ENCODE measurements at places on chromosomes 2 and 18.

GRCh38 chr18:49580279-49580678, 18.4 kb downstream of the LIPG start:
- DNase-seq, result no peak

GRCh38 chr2:213229814-213230213, 54.5 kb upstream of the SPAG16 start:
- DNase-seq, result no peak

- DNase-seq, result no peak
These were observed 320.4 kb downstream of the ASXL3 start for GRCh38 chr18:33898427-33898826.

DNA sequence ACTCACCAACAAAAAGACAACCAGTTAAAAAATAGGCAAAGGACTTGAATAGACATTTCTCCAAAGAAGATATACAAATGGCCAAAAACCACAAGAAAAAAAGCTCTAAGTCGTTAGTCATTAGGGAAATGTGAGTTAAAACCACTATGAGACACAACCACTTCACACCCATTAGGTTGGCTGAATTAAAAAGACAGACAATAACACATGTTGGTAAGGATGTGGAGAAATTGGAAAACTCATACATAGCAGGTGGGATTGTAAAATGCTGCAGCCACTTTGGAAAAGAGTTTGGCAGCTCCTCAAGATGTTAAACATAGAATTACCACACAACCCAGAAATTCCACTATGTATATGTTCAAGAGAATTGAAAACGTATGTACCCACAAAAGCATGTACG, 117.6 kb upstream of the SPATS2L start:
- DNase-seq, result no peak

DNA sequence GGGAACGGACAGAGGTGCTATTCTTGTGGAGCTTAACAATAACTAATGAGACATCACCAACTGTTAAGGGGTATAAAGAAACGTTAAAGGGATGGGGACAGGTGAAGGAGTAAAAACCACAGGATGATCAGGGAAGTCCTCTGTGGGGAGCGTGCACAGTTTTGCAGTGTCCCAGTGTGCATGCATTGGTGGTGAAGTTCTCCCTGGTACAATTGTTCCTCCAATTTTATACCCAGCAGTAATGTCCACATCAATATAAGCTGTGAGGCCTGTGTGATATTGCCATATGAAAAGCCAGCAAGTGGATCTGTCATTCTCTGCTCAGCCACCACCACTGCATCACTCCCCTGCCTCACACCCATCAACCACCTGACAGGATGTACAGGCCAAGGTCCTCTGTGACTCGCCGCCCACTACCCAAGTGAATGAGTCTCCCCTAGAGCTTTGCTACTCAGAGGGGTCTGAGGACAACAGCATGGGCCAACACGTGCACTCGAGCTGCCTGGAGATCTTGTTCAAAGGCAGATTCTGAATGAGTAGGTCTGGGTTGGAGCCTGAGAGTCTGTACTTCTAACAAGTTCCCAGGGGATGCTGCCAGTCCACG, 4.6 kb downstream of the MLPH start:
- DNase-seq, result no peak

GRCh38 chr2:154484338-154485099, 214.0 kb upstream of the KCNJ3 start:
- no peak for DNase-seq

GRCh38 chr18:26868968-26869586, 3.6 kb upstream of the AQP4 start:
- no peak for DNase-seq

GRCh38 chr2:186977433-186978045, 128.6 kb upstream of the ZSWIM2 start:
- DNase-seq, result no peak

DNA sequence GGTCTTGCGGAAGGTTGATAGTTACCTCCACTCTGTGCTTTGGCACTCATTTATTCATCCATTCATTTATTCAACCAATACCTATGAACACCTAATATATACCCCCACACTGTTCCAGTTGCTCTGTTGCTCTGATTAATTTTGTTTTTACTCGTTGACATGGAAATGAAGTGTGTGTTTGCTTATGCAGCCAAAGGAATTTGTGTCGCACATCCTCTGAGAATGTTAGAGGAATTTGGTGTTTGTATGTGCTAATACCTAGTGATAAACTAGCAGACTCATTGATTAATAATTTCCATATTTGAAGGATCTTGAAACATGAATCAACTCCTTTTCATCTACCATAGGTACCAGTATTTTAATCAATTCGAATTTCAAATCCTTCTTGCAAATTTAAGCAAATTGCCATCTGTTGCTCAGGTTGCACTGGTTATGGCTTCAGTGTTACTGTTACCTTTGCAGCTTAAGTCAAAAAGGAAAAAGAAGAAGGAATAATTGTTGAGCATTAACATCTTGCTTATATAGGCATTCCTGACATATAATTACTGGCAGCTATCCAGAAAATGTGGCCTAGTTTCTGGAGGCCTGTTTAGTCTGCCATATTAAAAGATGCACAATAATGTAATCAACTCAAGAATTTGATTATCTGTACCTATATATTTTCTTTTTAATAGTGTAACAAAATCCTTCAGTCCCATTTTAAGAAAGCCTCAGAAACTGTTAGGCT, 25.7 kb upstream of the CRIM1 start:
- no peak for DNase-seq

GRCh38 chr2:76247006-76247405, 536.3 kb upstream of the GCFC2 start:
- no peak for DNase-seq

GRCh38 chr18:62554061-62554815, 31.4 kb downstream of the ZCCHC2 start:
- DNase-seq, result no peak

GRCh38 chr2:10345126-10345525, 42.4 kb downstream of the HPCAL1 start:
- no peak for DNase-seq

DNA sequence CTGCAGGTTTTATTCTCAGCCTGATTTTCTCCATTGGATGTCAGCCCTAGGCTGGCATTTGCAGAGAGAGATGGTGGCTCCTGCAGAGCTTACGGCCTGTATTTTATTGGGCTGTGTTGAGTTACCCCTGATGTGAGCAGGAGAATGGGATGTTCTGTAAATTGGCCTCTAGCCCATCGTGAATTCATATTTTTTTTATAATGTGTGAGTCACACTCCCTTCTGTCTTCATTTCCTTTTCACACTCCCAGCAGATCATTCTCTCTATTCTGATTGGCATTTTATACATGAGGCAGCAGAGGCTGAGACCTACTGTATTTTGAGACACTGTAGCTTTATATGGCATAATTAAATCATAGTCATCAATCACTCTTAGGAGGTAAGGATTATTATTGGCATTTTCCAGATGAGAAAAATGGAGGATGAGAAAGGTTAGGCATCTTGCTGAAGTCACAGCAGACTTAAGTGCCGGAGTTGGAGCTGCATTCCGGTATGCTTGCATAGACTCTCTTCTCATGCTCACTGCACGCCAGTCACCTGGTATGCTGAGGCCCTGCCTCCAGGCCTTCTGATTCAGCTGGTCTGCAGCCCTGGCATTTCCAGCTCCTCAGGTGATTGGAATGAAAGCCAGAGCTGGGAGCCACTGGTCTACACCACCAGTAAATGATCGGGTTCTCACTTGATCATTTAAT, 142.4 kb downstream of the NEDD4L start:
- no peak for DNase-seq

Measured in AG09319 (cell line).